ENCODE measurements at places on chromosomes 7 and 10. TPM values are rescaled to one million over a fixed set of nuclear protein-coding genes. Genes with fewer than 3 reads are reported as not detected.

DNA sequence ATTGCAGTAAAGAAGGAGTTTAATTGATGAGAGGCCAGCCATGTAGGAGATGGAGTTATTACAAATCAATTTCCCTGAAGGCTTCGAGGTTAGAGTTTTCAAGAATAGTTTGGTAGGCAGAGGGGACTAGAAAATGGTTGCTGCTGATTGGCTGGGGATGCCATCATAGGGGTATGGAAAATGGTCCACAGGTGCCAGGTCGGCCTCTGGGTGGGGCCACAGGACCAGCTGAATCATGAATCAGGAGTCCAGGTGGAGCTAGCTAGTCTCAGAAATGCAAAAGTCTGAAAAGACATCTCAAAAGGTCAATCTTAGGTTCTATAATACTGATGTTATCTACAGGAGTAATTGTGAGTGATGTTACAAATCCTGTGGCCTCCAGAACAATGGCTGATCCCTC lies 714.0 kb upstream of the GHITM start:
- DNase-seq: no peak

- no peak for DNase-seq
Measured at GRCh38 chr7:123823898-123824753, 20.8 kb upstream of the HYAL4 start.

GRCh38 chr10:70540089-70540788 lies 61.7 kb downstream of the PALD1 start:
- DNase-seq: peak; percentile 18

DNA sequence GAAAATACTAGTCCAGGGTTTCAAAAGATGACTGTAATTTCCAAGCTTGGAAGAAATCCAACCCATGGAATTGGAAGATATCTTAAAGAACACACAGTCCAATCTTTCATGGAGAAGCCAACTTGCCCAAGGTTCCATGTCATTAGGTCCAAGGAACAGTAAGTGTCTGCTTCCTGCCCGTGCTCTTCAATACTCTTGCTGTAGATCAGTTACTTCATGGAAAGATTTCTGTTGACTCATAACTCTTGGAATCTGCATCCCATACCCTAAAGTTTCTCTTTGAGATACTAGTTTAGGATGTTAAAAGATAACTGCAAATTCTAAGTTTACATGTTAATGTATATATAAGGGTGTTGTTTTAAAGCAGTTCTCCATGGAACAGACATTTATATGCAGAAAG lies 127.9 kb upstream of the SLC13A1 start:
- no peak for DNase-seq

GRCh38 chr10:91559750-91560149 lies 73.1 kb downstream of the PPP1R3C start:
- peak; percentile 21 for DNase-seq

The DYNC1I1 gene
- 0.08 TPM for total RNA-seq

Data from HepG2 (cell line).